ENCODE measurements at places on chromosomes 13 and 19. TPM values are rescaled to one million over a fixed set of nuclear protein-coding genes. Genes with fewer than 3 reads are reported as not detected.

- DNase-seq: no peak
These were observed 1.6 kb downstream of the URI1 start for GRCh38 chr19:29943615-29944014.

DNA sequence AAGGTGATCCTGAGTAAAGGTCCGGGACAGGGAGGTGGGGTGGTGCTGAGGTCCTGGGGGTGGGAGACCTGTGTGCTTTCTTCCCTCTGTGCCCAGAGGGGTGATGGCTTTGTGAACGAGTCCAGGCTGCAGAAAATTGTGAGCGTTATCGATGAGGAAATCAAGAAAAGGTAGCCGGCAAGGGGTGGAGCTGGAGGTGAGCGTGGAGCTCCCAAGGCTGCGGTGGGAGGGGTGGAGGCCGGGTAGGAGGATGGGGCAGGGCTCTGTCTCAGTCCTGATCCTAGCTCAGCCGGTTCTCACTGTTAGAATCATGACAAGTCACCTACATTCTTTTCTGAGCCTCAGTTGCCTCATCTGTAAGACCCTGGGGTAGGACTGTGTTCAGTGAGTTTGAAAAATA is 4.0 kb downstream of the SELENOV start:
- no peak for DNase-seq

- no peak for DNase-seq
These were observed 1.6 kb downstream of the NACC1 start for GRCh38 chr19:13119627-13120026.

DNA sequence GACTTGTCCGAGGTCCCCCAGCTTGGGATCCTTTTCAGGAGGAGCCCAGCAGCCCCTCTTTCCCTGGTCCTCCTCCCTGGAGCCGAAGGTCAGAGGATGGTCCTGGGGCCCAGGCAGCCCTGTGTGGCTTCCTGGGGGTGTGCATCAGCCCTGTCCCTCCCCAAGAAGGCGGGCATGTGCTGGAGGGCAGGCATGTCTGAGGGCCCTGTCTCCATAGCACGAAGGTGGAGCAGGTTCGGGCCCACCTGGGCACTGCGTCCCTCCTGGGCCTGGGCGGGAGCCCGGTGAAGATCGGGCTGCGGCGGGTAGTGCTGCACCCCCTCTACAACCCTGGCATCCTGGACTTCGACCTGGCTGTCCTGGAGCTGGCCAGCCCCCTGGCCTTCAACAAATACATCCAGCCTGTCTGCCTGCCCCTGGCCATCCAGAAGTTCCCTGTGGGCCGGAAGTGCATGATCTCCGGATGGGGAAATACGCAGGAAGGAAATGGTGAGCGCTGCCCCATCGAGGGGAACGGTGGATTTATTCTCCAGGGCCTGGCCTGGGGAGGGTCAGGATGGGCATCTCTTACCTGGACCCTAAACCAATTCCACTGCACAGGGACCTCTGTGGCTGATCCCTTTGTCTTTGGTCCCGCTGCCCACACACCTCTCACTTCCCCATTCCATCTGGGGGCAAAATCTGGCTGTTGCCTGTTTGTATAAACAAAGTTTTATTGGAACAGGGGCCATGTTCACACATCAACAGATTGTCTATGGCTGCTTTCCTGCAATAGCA is 10.9 kb downstream of the TIMM13 start:
- no peak for DNase-seq

GRCh38 chr13:44311011-44311780 is 62.4 kb upstream of the SERP2 start:
- no peak for DNase-seq

DNA sequence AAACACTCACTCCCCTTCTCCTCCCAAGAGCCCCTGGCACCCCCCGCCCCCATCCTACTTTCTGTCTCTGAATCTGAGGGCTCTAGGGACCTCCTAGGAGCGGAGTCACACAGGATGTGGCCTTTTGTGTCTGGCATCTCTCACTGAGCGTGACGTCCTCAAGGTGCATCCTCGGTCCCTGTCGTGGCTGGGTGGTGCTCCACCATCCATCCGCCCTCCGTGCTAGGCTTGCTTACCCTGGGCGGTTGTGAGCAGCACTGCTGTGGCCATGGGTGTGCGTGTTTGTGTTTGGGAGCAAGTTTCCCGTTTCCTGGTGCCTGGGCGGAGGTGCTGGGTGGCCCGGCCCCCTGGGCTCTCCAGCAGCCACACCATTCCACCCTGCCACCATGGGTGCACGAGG is 12.2 kb downstream of the PLEKHJ1 start:
- no peak for DNase-seq

GRCh38 chr19:16611121-16611520 is 16.9 kb downstream of the MED26 start:
- DNase-seq: no peak

The ZNF547 gene
- total RNA-seq: 2.6 TPM

The TNFSF9 gene
- 12.0 TPM for total RNA-seq

The SNRNP70 gene
- 179 TPM for total RNA-seq

The SHISA2 gene
- 100 TPM for total RNA-seq

The PSG3 gene
- total RNA-seq: not detected
